Activated T-helper 2 cell treated with anti-CD3 and anti-CD28 coated beads, Interferon-gamma antibody, Interleukin-2, Interleukin-4, amounts not matched to agents 10 μg/mL and 5 μg/mL and 100 μg/mL, durations not matched to agents 14 hours and 24 hours and 36 hours (primary cell): ENCODE measurements at places on chromosomes 2 and 18.

- DNase-seq = no peak
These were observed 52.2 kb upstream of the GALNT13 start for GRCh38 chr2:153819501-153819900.

- DNase-seq = no peak
These were observed 246.2 kb upstream of the STON1 start for GRCh38 chr2:48283586-48284269.

GRCh38 chr2:9673914-9674481, 43.2 kb upstream of the YWHAQ start:
- no peak for DNase-seq

DNA sequence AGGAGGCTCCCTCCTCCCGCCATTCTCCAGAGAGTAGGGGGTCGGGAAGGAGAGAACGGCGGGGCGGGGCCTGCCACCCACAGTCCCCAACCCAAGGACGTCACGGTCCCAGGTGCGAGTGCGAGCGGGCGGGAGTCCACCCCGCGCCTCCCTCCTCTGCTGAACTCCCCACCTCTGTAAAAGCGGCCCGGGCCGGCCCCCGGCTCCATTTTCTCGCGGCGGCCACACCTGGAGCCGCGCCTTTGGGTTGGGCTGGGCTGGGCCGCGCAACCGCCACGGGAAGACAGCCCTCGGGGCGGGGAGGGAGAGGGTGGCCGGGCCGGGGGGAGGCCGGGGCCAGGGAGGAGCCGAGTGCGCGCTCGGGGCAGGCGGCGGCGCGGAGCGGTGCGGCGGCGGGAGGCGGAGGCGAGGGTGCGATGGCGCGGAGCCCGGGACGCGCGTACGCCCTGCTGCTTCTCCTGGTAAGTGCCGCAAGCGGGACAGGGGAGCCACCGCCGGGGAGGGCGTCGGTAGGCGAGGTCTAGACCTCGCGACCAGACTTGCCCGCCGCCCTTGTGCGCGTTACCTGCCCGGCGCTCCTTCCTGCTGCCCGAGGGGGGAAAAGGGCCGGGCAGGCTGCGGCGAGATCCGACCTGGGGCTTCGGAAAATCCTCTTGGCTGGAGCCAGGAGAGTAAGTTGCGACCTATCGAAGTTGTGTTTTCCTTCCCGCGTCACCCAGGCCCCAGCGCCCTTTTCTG, at the start of gene DSG2:
DSG2 (plus strand) TSS at position 342 of the 738 bp plus-strand sequence; CDS start at position 417, 75 bp downstream.
- DNase-seq = peak; percentile 16

- no peak for DNase-seq
These were observed 59.6 kb downstream of the ASB1 start for GRCh38 chr2:238486123-238486848.

- no peak for DNase-seq
These were observed 418.0 kb downstream of the THSD7B start for GRCh38 chr2:137183206-137183898.

DNA sequence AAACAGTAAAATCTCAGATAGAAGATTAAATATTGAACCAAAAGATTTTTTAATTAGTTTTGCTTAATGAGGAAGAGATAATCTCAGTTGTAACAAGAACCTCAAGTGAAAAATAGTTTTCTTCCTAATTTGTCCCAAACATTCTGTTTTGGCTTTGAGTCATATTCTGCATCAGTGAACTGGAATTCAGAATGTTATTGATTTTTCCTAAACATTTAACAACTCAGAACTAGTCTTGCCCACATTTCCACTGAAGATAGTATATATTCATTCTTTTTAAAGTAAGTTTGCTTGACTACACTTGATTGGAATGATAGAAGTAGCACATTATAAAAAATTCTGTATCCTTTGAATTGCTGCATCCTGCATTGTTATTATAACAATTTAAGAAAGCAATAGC, 85.7 kb upstream of the UGP2 start:
- DNase-seq = no peak

GRCh38 chr2:150464270-150464669, 23.2 kb downstream of the RND3 start:
- no peak for DNase-seq

GRCh38 chr2:168336786-168337388, 89.5 kb upstream of the STK39 start:
- peak; percentile 16 for DNase-seq

GRCh38 chr18:7850446-7850845, 283.3 kb downstream of the PTPRM start:
- no peak for DNase-seq

- no peak for DNase-seq
These were observed 98.1 kb downstream of the FAM210A start for GRCh38 chr18:13628211-13628610.

DNA sequence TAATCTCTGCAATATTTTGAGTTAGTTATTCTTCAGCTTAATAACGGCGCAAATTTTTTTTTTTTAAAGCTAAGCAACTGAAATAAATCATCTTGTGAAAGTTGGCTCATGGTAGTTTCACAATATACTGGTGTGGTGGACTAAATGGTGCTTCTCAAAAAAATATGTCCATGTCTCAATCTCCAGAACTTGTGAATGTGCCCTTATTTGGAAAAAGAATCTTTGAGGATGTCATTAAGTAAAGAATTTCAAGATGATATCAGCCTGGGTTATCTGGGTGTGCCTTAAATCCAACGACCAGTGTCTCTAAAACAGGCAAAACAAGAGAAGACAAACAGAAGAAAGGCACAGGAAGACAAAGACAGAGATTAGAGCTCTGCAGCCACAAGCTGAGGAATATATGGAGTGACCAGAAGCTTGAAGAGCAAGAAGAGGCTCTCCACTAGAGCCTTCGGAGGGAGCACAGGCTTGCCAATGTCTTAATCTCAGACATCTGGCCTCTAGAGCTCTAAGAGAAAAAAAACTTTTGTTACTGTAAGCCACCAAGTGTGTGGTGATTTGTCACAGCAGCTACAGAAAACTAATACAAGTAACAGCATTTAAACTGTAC, 71.4 kb downstream of the HNMT start:
- DNase-seq = no peak

- no peak for DNase-seq
These were observed 3.8 kb downstream of the VPS54 start for GRCh38 chr2:64015391-64015790.

- DNase-seq = no peak
These were observed 100.6 kb downstream of the CABLES1 start for GRCh38 chr18:23235860-23236259.

GRCh38 chr2:134244587-134244986, 9.3 kb upstream of the MGAT5 start:
- no peak for DNase-seq

GRCh38 chr2:10884574-10884975, 27.2 kb upstream of the KCNF1 start:
- DNase-seq = no peak

DNA sequence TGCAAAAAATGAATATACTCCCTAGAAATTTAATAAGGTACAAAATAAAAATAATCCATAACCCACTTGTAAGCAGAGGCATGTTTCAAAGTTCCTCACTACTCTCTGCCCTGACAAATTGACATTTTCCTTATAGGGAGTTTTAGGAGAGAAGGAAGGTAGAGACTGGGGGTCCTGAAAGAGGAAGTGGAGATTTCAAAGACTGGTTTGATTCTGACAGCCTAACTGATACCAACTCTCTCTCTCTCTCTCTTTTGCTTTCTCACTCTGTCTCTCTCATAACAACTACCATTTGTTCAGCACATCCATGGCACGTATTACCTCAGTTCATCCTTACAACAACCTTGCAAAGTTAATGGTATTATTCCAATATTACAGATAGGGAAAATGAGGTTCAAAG, 18.6 kb downstream of the FZD7 start:
- no peak for DNase-seq

GRCh38 chr2:240204431-240205276, 64.2 kb upstream of the OTOS start:
- DNase-seq = no peak

GRCh38 chr2:18398833-18399232, 161.6 kb downstream of the RDH14 start:
- no peak for DNase-seq

- no peak for DNase-seq
These were observed 170.0 kb downstream of the DNAH7 start for GRCh38 chr2:195898505-195899191.

DNA sequence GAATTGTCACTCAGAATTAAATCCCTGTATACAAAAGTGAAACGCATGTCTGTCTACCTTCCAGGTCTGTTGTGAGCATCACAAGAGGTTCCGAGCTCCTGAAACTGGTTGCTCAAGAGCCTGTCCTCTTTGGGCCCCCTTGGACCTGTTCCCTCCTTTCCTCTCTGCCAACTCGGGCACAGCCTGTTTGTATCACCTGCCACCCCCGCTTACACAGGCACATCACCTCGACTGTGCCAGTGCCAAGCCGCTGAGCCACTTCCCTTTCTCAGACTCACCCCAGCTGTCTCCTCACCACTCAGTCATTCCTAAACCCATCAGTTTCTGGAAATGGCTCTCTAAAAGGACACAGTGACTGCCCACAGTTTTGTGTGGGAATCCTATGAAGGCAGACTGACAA, 3.1 kb downstream of the EFR3B start:
- DNase-seq = no peak

- peak; percentile 31 for DNase-seq
These were observed at the start of gene CCDC141 for GRCh38 chr2:179049546-179050311. Gene CCDC141, minus strand, starts transcription at chr2:179050137. Its CDS starts 196 bp downstream, at chr2:179049941.

DNA sequence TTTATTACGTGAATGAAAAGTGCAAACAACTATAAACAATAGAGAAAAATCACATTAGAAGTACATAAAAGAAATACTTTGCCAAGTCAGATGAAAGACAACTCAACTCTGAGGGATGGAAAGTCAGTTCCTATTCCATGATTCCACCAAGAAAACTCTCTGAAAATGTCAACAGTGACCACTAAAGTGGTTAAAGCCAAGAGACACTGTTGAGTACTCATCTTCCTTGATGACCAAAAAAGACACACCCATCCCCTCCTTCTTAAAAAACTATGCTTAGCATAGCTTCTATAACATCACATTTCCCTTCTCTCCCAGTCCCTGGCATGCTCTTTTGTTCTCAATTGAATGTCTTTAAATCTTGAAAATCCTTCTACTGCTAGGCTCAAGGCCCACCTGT, 160.0 kb downstream of the TCF4 start:
- DNase-seq = no peak

DNA sequence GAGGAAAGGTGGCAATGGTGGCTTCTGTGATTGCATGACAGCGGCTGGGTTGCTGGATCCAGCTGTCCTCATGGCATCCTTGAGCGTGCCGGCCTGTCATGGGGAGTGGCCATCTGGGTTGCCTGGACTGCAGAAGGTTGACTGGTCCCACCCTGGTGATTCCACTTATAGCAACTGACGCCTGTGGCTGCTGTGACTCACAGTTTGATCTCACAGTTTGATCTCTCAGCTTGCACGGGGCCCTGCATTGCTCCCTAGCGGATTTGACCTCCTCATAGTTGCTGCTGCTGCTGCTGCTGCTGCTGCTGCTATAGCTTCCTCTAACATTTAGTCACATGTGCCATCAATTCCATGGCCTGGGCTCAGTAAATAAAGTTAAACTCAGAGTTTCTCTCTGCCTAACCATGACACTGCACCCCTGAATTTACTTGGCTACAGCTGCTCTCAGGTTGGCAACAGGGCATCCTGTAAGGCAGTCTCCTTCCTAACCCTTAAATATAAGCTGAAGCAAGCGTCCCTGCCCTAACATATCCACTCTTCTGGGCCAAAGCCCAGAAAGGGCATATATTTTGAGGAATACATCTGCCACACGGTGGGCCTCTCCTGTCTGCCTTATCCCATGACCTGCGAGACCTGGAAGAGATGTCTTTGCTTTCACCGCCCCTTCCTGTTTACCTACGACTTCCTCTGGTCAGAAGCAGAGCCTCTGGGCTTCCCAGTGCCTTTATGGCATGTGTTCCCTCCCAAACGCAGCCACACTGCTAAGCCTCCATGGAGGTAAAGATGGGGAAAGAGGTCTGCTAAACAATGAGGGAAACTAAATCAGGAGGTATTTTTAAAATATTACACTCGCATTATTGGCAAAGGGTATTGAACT, 37.8 kb upstream of the CCDC150 start:
- no peak for DNase-seq

DNA sequence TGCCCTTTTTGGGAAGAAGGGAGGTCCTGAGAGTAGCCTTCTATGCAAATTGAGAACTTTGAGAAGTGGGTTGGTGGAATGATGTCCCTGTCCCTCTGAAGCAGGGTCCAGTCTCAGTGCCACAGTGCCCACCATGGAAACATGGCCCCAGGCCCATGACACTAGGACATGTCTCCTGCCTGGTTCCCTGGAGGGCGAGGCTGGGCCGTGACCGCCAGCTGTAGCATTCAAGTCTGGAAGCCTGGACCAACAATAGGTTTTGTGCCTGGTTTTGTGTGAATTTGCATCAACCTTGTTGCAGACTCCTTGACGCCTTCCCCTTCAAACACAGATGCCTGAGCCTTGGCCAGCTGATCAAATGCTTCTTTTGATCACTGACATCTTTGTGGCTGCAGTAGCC, 27.5 kb downstream of the ARID5A start:
- no peak for DNase-seq
